Thymus (tissue), 14 donors: ENCODE measurements at places on chromosomes 1 and 21. TPM values are rescaled to one million over a fixed set of nuclear protein-coding genes. Genes with fewer than 3 reads are reported as not detected.
A peak's percentile ranks its signal among the peaks of the same experiment; 100 is the strongest.

- DNase-seq = no peak
Observed at GRCh38 chr1:59779949-59780348, 34.8 kb upstream of the HOOK1 start.

DNA sequence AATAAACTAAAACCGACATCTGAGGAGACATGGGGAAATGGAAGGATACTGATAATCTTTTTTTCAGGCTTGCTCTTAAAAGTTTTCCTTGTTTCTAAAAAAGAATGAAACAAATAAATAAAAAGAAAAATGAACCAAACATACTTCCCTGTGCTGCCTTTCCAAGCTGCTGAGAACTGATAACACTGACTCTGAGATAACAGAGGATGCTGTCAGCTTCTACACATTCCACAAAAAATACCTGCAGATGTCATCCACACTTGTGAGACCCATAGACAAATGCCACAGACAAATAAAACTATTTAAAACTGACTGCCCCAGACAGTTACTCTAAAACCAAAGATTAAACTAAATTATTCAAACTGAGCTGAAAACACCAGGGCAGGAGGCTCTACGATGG, 12.0 kb upstream of the OR6K3 start:
- DNase-seq = no peak

DNA sequence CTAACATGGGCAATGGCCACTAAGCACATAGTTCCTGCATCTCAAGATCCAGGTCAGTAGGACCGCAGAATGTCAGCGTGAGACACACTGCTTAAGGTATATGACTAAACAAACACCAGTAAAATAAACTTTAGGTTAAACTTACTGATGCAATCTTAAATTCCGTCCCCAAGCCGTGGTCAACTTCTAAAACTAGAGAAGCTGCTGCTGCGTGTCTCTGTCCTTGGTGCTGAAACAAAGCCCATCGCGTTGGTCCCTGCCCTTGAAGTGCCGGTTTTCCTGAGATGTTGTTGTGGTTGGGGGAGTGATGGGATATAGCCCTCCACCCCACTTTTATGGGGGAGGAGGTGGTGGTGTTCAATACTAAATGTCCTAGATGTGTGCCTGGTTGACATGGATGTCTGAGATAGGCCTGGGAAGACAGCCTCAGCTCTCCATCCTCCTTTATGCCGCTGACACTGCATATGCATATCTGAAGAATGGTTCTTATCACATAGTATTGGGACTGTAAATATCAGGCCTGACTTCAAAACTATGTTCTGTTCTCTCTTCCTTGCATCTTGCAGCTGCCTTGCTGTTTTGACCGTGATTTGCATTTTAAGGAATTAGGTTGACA, 72.0 kb upstream of the KCNA3 start:
- peak; percentile 81 for DNase-seq

GRCh38 chr1:63248216-63248615, 74.2 kb upstream of the FOXD3 start:
- DNase-seq = no peak

DNA sequence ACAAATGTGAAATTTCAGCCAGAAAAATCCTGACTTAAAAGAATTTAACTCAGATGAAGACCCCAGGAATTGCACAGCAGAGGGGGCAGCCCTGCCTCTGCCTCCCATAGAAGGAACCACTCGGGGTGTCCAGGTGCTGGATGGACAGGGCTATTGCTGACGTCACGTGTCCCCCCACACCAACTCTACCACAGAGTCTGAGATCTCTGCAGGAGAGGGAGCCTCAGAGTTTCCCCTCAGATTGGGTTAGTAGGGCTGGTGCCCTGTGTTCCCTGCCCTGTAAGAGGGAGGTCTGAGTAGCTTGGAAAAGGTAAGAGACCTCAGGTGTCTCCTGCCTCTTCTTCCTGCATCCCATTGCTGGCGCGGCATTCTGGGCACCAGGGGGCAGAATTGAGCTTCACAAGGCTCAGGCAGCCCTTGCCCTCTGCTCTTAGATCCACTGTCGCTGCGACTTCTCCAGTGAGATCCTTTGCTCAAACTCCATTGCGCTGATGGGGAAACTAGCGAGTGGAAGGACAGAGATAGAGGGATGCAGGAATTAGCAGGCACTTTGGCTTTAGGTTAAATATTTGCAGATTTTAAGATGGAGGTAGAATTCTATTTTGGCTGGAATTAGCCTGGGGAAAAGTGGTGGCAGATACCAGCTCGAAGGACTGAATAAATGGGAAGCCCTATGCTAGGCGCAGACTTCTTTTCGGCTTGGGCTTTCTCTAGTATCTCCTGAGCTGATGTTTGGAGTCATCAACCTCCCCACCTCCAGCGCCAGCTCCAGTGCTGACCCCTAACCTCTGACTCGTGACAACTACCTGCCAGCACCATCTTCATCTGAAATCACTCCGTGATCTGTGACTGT, 42.8 kb upstream of the DMBX1 start:
- DNase-seq = peak; percentile 44

- no peak for DNase-seq
Observed at GRCh38 chr1:217953922-217954321, 322.8 kb downstream of the SPATA17 start.

- peak; percentile 13 for DNase-seq
Observed at GRCh38 chr1:52727114-52727586, 897 bp downstream of the ZYG11B start.

GRCh38 chr1:145963265-145964019, 933 bp downstream of the ANKRD34A start:
- DNase-seq = no peak

GRCh38 chr1:211323156-211324063, 3.2 kb upstream of the TRAF5 start:
- DNase-seq = peak; percentile 66

Gene NES
- 3.7 TPM for total RNA-seq

Gene HEYL
- total RNA-seq = 0.42 TPM

Gene KLHL21
- total RNA-seq = 8.0 TPM

Gene EDARADD
- 4.2 TPM for total RNA-seq

Gene DPT
- 8.9 TPM for total RNA-seq

Gene PRRC2C
- total RNA-seq = 43.4 TPM

Gene HNRNPU
- 307 TPM for total RNA-seq

Gene LINGO4
- total RNA-seq = 0.52 TPM

Gene CD84
- total RNA-seq = 10.1 TPM
